ENCODE measurements at places on chromosomes 3 and 15.

DNA sequence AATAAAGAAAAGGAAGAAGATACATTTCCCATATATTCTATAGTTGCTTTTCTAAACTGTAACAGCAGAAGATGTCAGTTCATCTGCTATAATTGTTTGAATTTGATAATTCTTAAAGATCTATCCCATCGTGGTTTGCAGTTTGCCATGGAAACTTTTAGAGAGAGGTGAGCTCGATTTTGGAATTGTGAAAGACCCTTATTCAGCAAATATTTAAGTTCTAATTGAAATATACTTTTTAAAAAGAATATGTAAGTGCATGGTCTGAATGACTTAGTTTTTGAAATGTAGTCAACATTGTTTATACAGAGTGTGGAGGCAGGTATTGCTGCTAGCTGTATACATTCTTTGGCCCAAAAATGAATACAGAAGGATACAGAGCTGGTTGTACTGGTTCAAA, 127.7 kb downstream of the PDE8A start:
- DNase-seq: no peak

DNA sequence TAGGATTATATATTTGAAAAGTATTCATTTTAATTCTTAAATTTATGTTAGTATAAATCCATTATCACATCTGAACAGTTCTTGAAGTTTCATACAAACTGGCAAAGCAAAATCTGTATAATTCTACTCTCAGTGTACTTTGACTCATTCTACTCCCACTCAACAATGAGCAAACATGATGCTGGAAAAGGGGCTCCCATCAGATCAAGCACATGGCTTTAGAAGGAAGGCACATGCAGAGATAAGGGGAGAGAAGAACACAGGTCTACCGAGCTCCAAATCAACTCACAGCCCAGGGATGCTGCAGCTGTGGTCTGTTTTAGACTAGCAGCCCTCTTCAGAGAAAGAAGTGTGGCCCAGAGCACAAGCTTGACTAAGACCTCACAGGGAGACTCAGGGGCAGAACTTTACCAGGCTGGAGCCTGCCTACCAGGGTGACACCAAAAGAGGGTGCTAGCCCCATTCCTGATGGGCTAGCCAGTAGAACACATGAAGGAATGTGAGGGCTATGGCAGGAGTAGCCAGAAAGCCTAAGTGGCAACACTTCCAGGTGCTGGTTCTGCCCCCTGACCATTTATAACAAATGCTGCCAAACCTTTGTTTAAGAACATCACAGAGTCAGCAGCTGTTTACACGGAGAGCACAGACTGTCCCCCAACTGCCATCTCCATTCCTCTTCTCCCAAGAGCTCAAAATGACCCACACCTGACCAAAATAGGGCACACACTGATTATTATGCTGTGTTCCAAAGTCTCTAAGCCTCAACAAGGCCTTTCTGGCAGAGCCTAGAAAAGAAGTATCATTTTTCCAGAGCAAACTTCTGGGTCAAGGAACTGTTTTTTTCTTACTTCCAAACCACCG, 19.5 kb downstream of the SEC22C start:
- no peak for DNase-seq

- no peak for DNase-seq
These were observed 51.4 kb downstream of the FLNB start for GRCh38 chr3:58059349-58060321.

DNA sequence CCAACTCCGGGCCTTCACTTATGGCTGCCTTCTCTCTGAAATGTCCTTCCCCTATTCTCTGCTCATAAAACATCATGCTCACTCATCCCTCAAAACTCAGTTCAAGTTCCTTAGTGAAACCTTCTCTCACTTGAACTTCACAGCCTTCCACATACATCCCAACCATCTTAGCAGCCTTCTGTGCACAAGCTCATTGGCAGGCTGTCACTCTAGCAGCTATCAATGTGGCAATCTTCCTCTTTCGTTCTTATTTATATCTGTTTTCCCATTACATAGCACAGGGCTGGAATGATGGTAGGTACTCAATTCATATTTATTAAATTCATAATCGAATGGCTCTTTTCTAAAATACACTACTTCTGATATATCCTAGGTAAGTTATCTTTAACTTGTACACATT, 66.4 kb upstream of the MCTP2 start:
- no peak for DNase-seq

DNA sequence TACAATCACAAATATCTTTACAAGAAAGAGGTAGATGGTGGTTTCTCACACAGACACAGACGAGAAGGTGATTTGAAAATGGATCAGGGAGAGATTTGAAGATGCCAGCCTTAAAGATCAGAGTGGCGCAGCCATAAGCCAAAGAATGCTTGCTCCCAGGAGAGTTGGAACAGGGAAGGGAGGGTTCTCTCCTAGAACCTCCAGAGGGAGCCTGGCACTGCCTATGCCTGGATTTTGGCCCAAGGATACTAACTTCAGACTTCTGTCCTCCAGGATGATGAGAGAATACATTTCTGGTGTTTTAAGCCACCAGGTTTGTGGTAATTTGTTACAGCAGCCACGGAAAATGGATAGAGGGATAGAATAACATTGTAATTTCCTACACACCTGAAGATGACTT, 279.1 kb downstream of the FAM43A start:
- DNase-seq: no peak

GRCh38 chr15:68597581-68597980, 18.8 kb downstream of the CORO2B start:
- no peak for DNase-seq

DNA sequence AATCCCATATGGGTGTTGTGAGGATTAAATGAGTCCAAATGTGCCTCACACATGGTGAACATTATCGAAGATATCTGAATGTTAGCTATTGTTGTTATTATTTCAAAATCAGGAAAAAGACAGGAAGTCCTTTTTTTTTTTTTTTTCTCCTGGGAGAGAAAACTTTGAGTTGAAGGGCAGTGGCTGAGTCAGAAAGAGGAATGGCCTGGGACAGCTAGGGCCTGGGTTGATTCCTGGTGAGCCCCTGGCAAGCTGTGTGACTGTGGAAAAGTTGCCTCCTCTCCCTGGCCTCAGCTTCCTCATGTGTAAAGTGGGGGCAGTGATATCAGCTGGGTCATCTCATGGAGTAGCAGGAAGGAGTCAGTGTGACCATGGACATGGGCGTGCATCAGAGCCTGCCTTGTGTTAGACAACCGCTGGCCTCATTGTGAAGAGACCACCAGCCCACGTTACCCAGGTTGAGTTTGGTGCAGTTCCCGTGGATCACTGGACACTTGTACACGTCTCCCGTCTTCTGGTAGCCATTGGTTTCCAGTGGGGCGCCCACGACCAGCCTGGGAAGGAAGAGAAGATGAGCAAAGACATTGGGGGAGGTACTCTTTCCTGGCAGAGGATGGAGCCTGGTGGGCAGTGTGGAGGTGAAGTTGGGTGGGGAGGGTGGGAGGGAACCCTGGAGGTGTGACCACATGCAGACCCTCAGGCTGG, 63.1 kb downstream of the ITGA11 start:
- DNase-seq: no peak

DNA sequence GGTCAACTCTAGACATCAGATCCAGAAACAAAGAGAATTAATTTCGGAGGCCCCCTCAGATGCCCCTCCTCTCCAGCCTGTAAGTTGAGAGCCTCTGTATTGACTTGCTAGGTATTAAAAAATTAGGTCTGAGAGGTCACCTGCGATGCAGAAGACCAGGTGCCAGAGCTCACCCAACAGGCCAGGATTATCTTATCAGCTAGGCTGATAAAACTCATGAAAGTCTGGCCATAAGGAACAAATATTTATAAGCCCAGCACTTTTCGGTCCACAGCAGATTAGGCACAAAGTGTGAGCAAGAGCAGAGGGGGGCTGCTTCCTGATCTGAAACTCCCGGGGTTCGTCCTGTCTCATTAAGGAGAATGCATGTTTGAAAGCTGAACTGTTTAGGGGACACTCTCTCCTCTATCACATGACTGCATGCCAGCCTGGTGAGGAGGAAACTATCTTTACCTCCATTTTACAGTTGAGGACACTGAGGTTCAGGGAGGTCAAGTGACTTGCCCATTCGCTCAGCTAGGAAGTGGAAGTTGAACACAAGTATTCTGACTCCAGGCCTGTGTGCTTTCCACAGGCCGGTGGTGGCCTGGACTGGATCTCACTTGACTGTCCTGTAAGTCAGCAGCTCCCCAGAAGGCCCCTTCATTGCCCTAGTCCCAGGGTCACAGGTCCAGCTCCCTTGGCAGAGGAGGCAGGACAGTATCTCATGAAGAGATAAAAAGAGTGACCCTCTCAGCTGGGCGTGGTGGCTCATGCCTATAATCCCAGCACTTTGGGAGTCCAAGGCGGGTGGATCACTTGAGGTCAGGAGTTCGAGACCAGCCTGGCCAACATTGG, 39.6 kb upstream of the MAGEF1 start:
- DNase-seq: no peak

- DNase-seq: no peak
These were observed 292.8 kb upstream of the LYSMD4 start for GRCh38 chr15:100026041-100026440.

GRCh38 chr3:52361011-52361410, 44.9 kb downstream of the DNAH1 start:
- DNase-seq: no peak

DNA sequence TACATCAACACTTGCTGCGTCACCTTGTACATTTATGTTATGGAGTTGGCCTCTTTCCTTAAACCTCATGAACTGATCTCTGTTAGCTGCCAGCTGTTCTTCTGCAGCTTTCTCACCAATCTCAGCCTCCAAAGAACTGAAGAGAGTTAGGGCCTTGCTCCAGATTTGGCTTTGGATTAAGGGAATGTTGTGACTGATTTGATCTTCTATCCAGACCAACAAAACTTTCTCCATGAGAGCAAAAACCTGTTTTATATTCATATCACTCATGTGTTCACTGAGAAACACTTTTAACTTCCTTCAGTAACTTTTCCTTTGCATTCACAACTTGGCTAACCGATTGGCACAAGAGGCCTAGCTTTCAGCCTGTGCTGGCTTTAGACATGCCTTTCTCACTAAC, 1156.0 kb upstream of the CADM2 start:
- DNase-seq: no peak

DNA sequence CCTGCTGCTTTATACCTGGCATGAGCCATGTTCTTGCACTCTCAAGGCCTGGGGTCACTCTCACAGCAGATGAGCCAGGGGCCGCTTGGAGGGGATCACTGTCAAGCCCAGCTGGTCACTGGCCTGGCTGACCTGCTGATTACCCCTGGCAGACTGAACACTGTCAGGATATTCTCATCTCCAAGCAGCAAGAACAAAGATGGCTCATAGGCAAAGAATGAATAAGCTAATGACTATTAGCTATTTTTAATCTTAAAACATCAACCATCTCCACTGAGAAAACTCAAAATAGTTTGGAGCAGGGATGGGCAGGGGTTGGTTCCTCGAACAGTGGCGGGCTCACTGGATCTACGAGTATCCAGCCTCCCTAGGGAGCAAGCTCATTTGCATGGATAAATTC, 64.4 kb upstream of the ACAN start:
- DNase-seq: no peak

GRCh38 chr3:194982472-194982871, 288.5 kb downstream of the XXYLT1 start:
- DNase-seq: no peak

DNA sequence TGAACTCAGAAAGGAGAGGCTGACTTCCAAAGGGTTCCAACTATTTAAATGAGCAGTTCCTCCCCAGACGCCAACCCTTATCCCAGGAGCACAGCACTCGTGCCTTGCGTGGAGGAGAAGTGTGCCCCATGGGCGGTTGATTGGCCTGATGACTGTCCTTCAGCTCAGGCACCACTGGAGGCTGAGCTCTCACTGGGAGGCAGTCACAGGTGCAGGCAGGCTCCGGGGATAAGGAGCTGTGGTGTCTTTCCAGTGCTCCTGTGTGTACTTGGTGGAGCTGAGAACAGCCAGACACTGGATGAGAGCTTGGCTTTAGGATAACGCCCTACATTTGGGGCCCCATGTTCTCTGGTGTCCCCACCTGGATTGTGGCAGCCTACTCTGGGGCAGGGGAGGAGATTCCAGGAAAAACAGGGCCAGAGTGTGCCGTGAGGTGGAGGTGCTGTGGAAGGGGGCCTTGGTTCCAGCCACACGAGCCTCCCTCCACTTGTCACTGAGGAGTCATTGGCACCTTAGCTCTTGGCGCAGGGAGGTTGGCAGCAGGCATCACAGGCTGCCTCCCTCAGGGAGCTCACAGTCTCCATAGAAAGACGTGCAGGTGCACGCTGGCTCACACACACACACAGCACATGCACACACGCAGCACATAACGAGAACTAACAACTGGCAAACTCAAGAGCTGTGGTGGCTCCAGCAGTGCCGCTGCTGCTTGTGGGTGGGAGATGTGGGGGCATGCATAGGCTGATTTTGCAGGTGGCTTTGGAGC, 22.7 kb upstream of the EPHB3 start:
- no peak for DNase-seq

- no peak for DNase-seq
These were observed 2.1 kb upstream of the ITGA11 start for GRCh38 chr15:68434021-68434420.

DNA sequence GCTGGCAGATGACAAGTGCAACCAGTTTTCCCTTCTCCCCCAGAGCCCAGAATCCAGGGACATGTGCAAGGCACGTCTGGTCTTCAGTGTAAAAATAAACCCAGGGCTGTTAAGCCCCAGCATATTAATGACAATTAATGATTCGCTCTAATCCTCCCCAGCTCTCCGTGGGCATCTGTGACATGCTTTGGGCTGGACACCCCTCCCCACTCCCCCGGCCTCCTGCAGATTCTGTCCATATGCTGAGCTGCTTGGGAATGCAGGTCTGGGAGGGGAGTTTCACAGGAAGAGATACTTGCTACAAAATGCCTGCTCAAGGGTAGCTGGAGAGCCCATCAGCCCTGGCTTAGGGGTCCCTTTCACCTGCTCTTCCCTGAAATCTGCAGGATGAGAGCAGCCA, 43.0 kb upstream of the NTRK3 start:
- DNase-seq: no peak

DNA sequence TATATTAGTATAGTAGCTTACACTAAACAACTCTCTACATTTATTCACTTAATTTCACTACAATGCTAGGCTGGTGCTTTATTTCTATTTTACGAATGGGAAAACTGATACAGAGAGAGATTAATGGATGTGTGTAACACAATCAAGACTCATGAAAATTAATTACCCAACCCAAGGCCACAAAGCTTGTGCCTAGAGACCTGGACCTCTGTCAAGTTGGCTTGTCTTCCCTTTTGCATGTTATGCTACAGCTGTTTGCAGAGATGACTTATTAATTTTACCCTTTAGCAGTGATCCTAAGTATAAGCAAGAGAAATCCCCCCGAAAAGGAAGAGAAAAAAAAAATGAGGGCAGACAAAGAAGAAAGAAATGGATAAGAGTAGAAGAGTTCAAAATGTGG, 162.5 kb downstream of the C3orf38 start:
- no peak for DNase-seq
